Cortex of kidney (tissue), 1 donor: ENCODE measurements at places on chromosomes 7 and 10.

DNA sequence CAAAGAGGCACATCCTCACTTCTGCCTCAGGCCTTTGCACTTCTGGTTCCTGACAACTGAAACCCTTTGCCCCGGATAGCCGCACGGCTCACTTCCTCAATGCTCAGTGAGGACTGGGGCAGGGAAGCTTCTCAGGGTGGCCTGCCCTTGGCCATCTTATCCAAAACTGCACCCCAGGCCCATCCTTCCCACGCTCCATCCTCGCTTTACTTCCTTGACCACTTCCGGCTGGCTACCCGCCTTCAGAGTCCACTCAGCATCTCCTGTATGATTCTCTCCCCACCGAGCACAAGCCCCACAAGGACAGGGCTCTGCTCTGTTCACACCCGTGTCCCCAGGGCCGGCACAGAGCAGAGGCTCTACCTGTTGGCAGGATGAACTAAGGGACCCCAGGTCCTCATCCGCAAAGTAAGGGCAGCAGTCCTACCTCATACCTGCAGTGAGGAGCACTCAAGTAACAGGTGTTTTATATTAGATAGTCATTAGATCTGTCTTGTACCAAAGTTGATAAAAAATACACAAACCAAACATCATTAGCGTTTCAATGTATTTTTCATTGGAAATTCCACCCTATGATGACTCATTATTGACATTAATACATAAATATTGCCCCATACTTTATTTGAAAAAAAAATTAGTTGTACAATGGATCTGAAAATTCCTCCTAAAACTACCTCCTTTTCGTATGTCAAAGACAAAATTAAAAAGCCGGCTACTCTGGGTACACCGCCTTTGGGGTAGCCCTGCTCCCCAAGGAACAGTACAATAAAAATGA is 35.0 kb downstream of the GNA12 start:
- no peak for DNase-seq

GRCh38 chr7:155769701-155770100 is 42.6 kb downstream of the SHH start:
- no peak for DNase-seq

DNA sequence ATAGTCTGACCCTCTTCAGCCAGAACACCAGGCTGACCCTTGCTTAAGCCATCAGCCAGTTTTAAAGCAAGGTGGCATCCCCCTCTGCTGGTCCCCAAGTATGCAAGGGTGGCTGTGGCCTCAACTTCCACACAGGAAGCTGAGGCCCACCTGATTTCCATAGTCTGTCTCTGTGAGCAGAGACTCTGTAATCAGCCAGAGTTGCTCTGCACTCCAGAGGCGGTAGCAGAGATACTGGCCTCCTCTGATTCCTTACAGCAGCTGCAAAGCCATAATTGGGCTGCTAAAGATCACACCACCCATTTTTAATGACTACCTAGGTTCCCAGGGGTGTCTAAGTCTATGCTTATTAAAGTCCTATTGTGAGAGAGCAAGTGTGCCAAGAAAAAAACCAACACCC is 1.8 kb downstream of the PDAP1 start:
- DNase-seq, result no peak

DNA sequence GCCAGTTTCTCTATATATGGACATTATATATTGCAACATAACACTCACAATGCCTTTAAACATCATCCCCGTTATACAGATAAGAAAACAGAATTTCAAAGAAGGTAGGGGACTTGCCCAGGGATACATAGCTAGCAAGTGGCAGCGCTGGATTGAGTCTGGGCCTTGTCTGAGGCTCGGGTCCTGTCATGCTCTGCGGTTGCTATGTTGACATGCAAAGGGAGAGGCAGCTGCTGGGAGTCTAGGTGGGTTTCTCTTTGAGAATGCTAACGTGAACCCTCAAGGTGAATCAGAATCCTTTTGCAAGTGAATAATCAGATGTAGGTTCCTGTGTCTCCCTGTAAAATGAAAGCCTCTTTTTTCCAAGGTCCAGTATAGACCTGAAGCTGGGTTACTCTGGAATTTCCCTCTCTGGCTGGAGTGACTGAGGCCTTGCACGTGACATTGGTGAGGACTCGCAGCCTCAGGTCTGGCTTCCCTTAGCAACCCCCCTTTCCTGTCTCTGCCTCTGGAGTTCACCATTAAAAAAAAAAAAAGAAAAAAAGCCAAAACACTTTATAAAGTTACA is 38.9 kb downstream of the TCF7L2 start:
- DNase-seq, result no peak

- no peak for DNase-seq
Measured at GRCh38 chr7:134083766-134084487, 43.2 kb upstream of the LRGUK start.

GRCh38 chr7:47207956-47208355 is 374.0 kb downstream of the TNS3 start:
- DNase-seq, result no peak

DNA sequence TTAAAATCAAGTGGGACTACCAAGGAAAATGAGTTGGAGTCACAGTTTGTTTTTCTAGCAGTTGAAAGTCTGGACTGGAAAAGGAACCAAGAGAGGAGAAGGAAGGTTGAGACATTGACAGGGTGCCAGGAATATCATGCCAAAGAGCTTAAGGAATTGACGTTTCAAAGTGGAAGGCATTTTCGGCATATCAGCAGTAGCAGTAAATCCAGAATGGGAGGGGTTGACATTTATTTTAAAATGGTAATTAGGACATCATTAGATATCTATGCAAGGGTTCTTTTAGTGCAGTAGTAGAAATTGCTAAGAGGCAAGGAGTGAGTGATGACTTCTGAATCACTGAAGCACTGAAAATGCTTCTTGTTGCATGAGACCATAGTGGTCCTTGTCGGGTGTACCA is 335.9 kb upstream of the PLXDC2 start:
- no peak for DNase-seq

- DNase-seq, result no peak
Measured at GRCh38 chr7:118995350-118995749, 770.8 kb downstream of the ANKRD7 start.

DNA sequence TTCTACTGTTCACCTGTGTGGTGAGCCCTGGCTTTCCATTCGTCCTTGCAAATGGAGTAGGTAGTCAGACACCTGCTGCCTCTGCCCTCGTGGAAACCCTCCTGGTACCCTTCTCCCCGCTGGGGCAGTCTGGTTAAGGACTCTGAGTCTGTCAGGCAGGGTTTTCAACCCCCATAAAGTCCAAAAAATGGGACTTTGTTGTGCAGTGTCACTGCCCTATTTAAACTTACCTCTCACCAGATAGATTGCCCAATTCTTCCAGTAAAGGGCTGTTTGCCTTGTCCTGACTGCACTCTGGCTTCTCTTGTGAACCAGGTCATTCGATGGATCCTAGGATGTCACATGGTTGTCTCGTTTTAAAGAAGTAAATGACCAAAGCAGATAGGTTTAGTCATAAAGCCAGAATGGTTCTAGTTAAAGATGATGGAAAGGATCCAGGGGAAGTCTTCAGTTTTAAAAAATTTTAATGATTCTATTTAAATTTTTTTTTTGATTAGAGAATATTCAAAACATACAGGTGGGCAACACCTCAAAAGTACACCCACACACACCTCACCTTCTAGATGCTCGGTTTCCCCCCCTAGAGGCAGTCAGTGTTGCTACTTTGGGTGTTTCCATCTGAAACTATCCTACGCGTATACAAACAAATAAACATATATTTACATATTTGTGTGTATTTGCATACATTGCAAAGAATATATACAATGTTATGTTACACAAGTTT is 22.0 kb downstream of the TMEM176B start:
- DNase-seq, result no peak

DNA sequence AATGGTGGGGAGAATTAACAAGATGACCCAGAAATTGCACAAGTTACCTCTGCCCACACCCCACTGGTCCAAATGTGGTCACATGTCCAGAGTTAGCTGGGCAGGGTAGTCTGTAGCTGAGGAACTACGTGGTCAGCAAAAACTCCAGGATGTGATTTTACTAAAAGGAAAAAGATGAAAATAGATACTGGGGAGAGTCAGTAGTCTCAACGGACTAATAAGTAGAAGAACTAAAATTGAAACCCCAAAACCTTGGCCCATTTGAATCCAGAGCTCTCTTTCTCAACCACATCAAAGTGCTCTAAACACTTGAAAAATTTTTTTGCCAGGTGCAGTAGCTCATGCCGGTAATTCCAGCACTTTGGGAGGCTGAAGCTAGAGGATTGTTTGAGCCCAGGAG is 146.3 kb downstream of the SKIDA1 start:
- no peak for DNase-seq

GRCh38 chr7:128347647-128348097 is 4.0 kb upstream of the RBM28 start:
- DNase-seq, result no peak

- DNase-seq, result no peak
Measured at GRCh38 chr10:775245-776075, 86.0 kb upstream of the DIP2C start.

DNA sequence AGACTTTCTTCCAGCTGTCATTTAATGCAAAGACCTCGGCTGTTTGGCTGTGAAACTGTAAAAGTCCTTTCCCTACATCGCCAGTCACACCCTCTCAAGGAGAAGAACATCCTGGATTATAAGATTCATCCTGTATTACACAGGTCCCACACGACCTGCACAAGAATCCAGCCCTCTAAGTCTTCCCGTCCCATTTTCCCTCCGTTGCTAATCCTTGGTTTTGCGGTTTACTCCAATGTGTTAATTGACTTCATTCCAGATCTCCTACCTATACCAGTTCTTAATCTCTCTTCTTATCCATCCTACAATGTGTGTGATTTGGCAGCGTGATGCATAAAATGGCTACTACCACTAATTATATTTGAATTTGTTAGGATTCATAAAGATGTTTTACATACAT is 110.4 kb downstream of the COL28A1 start:
- DNase-seq, result no peak

DNA sequence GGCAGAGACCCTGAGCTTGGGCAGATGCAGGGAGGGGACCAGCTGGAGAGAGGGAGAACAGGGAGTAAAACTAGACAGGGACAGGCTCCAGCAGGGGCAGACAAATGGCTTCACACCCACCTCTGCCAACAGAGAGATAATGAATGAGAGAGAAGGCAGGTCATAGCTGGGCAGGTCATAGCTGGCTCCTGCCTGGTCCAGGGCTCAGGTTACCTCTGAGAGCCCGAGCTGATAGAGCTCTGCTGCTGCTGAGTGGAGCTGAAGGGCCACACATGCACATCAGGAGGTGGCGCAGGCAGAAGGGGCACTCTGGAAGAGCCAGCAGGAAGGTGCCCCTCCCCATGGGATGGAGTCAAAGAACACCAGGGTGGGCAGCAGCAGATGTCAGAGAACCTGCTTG is 154.2 kb downstream of the GFRA1 start:
- DNase-seq, result no peak

DNA sequence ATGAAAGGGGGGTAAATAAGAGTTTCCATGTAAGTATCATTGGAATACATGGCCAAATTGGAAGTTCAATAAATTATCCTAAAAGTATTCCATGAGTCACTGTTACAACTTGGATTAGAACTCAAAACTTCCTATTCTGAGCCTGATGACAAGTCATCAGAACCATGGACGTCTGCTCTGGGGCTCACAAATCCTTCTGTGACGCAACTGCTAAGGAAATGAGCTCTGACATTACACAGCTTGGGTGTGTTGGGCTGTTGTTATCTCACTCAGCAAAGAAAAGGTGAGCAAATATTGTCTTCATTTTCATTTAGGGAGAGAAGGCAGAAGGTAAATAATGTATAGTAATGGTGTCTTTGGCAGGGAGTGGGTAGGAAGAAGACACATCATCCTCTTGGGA is 214.8 kb upstream of the ADO start:
- DNase-seq, result no peak

DNA sequence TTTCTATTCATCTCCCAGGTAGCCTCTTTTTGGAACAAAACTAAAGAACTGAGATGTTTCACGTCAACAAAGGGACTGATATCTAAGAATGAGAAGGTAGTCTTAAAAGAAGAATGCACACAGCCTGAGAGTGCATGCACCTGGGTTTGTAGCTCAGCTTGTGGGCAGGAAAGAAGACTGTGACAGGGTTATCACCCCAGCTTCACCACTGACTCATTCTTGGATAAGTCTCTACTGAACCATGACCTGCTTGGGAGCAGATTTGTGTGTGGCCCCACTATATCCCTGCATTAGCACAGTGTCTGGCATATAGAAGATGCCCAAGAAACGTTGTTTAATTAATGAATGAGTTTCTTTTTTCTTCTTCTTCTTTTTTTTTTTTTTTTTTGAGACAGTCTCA is 187.5 kb downstream of the GPAM start:
- no peak for DNase-seq

- no peak for DNase-seq
Measured at GRCh38 chr7:73647725-73648592, 19.7 kb upstream of the VPS37D start.

GRCh38 chr7:2030475-2031450 is 202.0 kb downstream of the MAD1L1 start:
- DNase-seq, result no peak

DNA sequence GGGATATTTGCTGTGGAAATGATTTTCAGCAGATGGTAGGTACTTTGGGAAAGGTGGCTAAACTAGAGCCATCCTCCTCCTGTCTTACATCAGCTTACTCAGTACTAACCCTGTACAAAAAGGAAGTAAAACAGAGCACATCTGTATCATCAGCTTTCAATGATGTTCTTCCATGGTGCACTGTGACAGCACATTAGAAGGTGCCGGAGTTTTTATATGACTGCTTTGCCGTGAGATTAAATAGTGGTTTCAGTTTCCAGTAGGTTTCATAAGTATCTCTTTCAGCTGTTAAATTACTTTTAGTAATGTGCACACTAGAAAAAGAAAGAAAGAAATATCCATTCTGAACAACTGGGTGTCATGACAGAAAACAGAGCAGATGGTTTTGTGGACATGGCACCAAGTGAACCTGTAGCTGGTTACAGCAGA is 86.5 kb downstream of the ARID5B start:
- DNase-seq, result no peak

GRCh38 chr10:23367896-23368595 is 23.4 kb upstream of the C10orf67 start:
- no peak for DNase-seq

DNA sequence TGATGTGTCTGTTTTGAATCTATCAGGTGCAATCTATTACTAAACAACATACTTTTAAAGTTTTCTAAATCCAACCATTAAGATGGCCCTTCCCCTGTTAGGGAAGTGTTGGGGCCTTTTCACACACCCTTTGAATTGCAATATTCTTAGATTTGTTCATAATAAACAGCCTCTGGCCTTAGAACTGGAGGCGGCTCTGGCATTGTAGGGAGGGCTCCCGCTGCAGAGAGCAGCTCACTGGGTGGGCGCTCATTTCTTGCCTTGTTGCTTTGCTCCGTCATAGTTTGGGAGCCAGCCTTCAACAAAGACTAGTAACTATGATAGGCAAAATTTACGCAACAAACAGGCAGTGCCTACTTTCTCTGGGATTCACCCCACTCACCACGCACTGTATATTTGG is 4.2 kb upstream of the HOXA10 start:
- no peak for DNase-seq

GRCh38 chr10:86295791-86296190 is 70.8 kb downstream of the GRID1 start:
- DNase-seq, result no peak
